ENCODE measurements at places on chromosomes 13 and 19.

DNA sequence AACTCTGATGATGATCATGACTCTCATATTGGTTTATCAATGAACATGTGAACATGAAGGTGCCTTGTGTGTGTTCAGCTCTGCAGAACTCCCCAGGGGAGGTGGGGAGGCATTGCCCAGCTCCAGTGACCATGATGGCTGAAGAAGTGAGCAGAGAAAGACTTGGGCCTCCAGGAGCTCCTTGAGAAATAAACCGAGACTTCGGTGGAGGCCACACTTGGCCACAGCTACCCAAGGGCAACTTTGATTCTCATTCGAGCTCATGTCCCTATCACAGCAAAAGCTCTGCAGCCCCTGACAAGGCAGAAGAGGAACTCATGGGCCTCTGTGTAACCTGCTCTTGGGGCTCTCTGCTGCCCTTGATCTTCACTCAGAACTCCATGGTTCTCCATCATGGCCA is 44.1 kb upstream of the ZNF536 start:
- no peak for DNase-seq

- no peak for DNase-seq
Observed at GRCh38 chr13:50740052-50740741, 103.3 kb downstream of the DLEU7 start.

DNA sequence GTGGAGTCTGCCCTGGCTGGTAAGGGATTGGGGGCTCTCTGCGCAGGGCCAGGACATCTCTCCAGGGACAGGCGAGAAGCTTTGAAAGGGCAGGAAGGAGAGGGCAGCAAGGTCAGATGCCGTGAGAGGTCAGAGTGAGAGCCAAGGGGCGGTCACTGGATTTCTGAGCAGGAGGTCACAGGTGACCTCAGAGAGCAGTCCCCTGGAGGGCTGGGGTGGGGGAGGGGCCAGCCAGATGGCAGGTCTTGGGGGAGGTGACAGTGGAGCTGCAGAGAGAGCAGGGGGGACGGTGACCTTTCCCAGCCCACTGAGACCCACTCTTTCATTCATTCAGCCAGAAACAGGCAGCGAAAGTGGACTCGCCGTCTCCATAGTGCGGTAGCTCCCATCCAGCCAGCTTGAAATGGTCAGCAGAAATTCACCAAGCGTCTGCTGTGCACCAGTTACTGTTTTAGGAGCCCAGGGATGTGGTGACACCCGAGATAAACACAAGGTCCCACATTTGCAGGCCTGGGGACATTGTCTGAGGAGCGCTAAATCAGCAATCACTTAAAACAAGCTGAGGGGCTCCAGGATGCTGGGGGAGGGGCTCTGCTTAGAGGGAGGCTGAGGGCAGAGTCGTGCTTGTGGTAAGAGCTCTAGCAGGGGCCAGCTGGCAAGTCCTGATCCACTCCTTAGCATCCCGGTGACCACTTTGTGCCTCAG is 10.2 kb downstream of the CARM1 start:
- DNase-seq: peak; percentile 48

GRCh38 chr13:71278512-71278911 is 588.5 kb downstream of the DACH1 start:
- no peak for DNase-seq

- peak; percentile 95 for DNase-seq
Observed at GRCh38 chr19:1156305-1156801, 17.7 kb downstream of the SBNO2 start.

- no peak for DNase-seq
Observed at GRCh38 chr13:28318496-28318895, 176.4 kb downstream of the FLT1 start.

GRCh38 chr13:113656003-113656588 is 1.9 kb downstream of the ATP4B start:
- DNase-seq: peak; percentile 39

DNA sequence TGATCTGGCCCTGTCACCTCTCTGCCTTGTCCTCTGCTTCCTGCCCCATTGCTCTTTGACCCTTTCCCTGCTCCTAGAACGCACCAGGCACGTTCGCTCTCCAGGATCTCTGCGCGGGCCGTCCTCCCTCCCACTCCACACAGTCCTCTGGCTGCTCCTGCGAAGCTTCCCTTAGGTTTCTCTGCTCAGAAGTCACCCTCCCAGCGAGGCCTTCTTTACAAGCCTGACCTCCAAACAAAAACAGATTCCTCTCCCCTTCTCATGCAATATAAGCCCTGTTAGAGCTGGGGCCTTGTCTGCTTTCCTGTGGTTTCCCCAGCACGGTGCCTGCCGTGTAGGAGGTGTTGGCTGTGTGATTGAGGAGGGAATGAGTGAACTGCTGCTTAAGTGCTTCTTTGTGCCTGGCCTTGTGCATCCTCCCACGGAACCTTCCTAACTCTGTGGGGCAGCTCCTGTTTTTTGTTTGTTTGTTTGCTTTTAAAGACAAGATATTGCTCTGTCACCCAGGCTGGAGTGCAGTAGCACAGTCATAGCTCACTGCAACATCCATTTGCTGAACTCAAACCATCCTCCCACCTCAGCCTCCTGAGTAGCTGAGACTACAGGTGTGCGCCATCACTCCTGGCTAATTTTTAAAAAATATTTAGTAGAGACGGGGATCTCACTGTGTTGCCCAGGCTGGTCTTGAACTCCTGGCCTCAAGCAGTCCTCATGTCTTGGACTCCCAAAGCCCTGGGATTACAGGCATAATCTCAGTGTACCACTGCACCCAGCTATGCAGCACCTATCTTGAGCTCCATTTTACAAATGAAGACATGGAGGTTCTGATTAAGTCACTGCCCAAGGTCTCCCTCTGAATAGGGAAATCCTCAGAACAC is 82.0 kb downstream of the SIPA1L3 start:
- no peak for DNase-seq

DNA sequence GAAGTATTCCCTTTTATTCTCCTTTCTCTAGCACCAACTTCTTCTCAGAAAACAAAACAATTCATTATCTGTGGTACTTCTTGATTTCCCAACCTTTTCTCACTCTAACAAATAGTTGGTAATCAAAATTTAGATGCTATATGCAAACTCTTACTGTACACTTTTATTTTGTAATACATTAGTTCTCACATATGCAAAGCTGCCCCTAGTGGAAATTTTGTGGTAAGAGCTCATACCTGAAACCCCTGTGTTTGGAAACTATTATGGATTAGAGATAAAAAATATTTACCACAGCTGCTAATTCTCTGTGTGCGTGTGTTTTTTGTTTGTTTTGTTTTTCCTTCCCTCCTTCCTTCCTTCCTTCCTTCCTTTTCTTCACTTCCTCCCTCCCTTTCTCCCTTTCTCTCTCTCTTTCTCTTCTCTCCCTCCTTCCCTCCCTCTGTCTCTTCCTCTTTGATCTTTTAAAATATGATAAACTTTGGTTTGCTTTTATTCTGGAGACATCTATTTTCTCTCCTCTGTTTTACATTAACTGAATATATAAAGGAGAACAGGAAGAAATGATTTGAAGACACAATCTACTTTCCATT is 537.4 kb downstream of the SLITRK6 start:
- DNase-seq: no peak

GRCh38 chr13:37769078-37769477 is 100.5 kb downstream of the TRPC4 start:
- no peak for DNase-seq

DNA sequence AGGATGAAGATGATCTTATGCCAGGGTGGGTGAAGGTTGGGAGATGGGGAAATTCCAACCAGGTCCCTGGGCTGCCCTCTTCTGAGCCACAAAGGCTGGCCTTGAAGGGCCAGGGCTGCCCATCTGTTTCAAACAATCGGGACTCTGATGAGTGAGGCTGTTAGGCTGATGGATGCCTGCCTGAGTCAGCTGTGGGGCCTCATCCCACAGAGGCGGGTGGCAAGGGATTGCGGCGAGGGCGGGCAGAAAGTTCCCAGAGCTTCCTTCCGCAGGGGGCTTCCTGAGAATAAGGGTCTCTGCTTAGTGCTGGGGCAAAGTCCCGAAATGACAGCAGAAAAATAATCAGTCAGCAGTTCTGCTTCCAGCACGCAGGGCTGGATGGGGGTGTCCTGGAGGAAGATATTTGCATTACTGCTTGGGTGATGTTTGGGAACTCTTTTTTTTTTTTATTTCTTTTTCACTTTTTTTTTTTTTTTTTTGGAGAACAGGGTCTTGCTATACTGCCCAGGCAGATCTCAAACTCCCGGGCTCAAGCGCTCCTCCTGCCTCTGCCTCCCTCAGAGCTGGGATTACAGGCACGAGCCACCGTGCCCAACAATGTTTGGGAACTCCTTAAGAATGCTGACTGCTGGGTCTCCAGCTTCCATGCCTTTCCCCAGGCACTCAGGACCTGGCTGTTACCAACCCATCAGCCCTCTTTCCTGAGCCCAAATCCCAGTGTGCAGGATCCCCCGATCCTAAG is 14.1 kb downstream of the SH3GL1 start:
- DNase-seq: peak; percentile 94

- DNase-seq: no peak
Observed at GRCh38 chr19:40262422-40262821, 22.7 kb downstream of the AKT2 start.

DNA sequence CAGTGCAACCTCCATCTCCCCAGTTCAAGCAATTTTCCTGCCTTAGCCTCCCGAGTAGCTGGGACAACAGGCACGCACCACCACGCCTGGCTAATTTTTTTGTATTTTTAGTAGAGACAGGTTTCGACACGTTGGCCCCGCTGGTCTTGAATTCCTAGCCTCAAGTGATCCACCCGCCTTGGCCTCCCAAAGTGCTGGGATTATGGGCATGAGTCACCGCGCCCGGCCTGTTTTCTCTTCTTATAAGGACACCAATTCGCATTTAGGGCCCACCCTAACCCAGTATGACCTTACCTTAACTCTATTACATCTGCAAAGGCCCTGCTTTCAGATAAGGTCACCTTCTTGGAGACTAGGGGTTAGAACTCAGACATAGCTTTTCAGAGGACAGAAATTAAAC is 35.1 kb downstream of the TMEM161A start:
- DNase-seq: no peak

DNA sequence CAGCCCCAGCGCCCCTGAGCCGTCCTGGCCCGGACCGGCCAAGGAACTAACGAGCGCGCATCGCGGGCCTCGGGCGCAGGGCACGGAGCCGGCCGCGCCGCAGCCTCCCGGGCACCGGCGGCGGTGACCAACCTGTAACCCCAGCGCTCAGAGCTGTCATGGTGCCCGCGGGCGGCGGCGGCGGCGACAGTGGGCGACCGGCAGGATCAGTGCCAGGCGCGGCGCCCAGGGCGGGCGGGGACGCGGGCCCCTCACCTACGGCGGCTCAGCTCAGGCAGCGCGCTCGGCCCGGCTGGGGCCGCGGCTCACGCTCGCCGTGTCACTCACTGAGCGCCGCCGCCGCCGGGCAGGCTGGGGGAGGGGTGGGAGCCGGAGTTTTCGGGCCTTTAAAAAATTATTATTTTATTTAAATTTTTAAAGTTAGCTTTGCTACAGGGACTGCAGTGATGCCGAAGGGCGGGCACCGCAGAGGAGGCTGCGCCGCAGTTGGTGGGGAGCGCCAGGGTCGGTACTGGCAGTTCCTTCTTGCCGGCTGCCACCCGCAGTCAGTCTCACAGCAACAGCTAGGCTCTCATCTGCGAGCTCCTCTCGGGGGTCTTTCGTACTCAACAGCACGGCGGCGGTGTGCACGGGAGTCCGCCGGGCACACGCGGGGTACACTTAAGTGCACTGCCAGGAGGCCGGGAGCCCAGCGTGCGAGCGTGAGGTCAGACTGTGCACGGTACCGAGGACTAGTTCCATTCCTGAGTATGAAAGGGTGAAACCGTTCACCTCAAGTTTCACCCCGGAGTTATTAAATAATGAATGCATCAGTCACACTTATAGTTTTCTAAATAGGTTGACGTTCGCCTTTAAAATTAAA is at the start of gene NALCN:
Gene NALCN (minus strand): TSS at position 328 of the 862 bp plus-strand sequence. CDS start 17,382 bp downstream, outside the sequence.
- peak; percentile 90 for DNase-seq

- DNase-seq: no peak
Observed at GRCh38 chr19:28327905-28328304, 885.0 kb downstream of the UQCRFS1 start.

DNA sequence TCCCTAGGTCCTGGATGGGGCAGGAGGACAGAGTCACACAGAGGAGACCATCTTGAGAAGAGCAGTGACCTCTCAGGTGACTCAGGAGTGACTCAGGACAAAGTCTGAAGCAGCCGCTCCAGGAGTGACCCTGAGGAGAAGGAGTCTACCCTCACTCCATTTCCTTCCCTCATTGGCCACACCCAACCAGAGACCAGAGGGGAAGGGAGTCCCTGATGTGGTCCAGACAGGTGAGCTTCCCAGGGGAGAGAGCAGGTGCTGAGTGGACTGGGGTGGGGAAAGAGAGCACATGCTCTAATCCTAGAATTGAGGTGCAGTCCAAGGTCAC is 75.5 kb upstream of the MEDAG start:
- no peak for DNase-seq

- no peak for DNase-seq
Observed at GRCh38 chr19:45041125-45041524, 2.3 kb downstream of the CLASRP start.

GRCh38 chr13:112522578-112522977 is 65.4 kb downstream of the TUBGCP3 start:
- DNase-seq: no peak

DNA sequence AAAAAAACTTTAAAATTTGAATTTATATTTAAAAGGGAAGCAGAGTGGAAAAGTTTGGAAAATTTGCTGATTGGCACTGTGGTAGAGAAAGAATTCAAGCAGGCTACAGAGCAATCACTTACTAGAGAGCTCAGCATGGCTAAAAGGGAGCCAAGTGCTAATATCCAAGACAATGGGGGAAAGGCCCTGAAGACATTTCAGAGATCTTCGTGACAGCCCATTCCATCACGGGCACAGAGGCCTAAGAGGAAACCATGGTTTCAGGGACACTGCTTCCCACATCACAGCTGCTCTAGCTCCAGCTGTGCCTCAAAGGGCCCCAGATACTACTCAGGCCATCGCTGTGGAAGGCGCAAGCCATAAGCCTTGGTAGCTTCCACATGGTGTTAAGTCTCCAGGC is 73.7 kb downstream of the SGCG start:
- DNase-seq: no peak

DNA sequence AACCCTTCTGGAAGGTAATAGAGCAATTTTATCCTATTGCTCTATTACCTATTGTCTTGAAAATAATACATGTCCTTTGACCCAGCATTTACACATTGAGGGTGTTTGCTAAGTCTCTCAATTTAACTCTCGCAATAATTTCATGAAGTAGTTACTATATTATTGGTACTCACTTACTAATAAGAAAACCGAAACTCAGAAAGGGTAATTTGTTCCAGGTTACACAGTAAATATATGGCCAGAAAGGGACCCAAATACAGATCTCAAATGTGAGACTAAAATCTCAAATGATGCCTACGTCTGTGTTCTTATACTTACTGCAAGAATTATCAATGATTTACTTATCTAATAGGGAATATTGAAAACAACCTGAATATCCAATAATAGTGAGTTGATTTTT is 29.7 kb upstream of the FAM216B start:
- DNase-seq: no peak

All from osteoblast (primary cell).